ENCODE measurements at places on chromosomes 7 and 10.
A peak's percentile ranks its signal among the peaks of the same experiment; 100 is the strongest.

DNA sequence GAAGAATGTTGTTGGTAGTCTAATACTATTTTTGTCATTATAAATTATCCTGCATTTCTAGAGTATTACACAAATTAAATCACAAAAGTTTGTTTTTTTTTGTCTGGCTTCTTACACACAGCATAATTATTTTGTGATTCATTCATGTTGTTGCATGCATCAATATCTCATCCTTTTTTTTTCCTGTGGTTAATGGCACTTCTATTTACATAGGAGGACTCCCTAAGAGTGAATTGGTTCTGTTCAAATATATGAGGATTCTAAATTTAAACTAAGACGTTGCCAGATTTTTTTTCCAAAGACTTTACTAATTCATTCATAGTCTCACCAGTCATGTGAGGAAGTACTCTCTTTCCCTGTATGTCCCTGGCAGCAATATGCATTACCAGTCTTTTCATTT is 303.3 kb downstream of the GPR37 start:
- peak; percentile 45 for DNase-seq

DNA sequence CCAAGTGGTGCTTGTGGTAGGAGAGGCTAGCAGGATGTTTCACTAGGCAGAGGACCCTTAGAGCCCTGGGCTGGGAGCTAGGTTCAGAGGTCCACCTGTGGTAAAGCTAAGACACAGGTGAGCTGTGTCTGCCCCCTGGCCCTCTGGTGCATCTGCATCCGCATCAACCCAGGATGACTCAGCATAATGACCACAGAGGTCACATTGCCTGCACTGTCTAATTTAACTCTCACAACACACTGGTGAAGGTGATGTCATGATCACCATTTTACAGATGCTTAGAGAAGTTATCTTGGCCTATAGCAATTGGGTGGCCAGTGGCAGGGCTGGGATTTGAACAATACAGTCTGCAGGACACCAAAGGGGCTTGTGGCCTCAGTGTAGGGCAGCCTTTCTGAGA is 33.1 kb downstream of the HABP2 start:
- DNase-seq, result no peak

DNA sequence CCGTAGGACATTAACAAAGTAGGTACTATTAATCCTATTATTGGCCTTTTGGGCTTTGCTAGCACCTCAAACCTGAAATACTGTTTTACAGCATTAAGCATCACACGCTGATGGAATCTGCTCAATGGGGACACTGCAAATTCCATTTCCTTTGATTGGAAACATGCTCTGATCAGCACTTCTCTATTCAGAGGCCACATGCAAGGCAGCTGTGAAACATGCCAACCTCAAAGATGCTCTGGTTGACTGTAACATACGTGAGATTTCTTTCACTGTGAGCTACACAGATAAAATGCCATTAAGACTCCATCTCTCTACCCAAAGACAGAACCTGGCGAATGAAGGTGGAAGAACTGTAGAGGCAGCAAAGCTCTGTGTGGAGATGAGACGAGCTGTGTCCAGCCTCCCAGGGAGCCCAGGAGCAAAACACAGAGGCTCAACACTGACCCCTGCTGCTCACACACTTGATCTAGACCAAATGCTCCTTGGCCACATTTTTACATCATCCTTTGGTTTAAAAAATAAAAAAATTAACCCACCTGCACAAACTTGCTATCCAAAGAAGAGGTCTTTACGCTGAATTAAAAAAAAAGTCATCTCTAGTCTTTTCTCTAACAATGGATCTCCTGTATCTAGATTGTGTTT is 8.0 kb downstream of the RSU1 start:
- no peak for DNase-seq

- DNase-seq, result no peak
Observed at GRCh38 chr7:72924386-72924732, 536 bp upstream of the POM121 start.

GRCh38 chr10:130719448-130719752 is 583.2 kb downstream of the GLRX3 start:
- DNase-seq, result no peak

- DNase-seq, result no peak
Observed at GRCh38 chr7:158534598-158534997, 53.0 kb downstream of the PTPRN2 start.

DNA sequence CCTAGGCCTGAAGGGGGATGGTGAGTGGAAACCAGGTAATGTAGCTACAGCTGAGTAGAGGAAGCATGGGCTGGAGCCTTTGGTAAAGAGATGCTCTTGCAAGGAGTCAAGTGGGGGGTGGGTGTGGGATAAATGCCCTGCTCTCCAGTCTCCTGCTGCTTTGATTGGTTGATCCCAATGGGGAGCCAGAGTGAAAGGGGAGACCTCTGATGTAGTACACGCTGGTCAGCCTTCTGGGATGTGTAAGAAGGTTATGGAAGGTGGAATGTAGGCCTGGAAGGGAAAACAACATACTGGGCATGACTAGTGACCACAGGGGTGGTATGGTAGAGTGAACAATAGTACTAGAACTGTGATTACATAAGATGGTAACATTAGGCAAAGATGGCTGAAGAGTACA is 44.3 kb downstream of the TET1 start:
- DNase-seq, result no peak

DNA sequence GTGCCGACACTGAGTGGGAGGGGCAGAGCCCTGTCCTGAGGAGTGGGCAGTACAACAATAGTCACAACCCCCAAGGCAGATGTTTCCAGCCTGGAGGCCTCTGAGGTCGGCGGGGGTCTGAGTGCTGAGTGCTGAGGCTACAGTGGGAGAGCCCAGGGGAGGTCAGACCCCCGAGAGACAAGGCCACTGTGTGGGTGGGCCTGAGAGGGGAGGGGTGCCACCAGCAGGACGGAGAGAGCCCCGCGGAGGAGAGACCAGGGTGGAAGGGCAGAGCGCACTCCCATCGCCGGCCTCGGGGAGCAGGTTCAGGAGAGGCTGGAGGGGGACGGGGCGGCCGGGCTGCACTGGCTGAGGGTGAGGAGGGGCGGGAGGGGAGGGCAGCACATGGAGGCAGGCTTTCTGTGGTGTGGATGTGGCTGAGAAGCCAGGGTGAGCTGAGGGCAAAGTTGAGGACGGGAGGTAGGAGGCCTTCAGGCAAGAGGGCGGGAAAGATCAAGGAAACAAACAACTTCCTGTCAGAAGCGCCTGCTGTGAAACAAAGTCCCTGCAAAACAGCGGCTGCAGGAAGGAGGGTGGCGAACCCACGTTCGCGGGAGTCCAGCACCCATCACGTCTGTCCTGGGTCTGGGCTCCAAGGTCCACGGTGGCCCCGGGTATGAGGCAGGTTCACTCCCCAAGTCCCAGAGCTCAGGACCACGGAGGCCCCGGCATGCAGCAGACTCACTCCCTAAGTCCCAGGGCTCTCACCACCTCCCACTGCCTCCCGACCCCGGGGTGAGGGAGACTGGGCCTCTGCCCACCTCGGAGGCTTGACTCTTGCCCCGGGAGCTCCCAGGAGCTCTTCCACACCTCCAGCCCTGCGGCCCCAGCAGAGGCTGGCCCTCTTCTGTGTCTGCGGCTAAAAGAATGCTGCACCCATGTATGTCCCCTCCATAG is 76.8 kb upstream of the NKX6-2 start:
- DNase-seq, result no peak

DNA sequence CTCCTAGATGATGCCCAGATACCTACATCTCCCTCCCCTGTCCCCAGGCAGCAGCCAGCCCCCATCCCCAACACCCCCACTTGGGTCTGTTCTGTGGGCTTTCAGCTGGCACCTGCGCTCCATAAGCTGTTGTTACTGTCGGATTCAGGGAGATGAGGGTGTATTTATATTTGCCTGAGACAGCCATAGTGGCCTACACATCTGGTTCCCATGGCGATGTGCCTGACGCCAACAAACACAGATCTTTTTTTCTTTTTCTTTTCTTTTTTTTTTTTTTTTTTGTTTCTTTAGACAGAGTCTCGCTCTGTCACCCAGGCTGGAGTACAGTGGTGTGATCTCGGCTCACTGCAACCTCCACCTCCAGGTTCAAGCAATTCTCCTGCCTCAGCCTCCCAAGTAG is 73.1 kb downstream of the CLIP2 start:
- no peak for DNase-seq

GRCh38 chr10:114953047-114953446 is 15.1 kb downstream of the TRUB1 start:
- DNase-seq, result no peak

GRCh38 chr7:44318332-44318731 is 7.1 kb downstream of the CAMK2B start:
- DNase-seq, result no peak

- no peak for DNase-seq
Observed at GRCh38 chr7:43078794-43079193, 33.7 kb upstream of the HECW1 start.

DNA sequence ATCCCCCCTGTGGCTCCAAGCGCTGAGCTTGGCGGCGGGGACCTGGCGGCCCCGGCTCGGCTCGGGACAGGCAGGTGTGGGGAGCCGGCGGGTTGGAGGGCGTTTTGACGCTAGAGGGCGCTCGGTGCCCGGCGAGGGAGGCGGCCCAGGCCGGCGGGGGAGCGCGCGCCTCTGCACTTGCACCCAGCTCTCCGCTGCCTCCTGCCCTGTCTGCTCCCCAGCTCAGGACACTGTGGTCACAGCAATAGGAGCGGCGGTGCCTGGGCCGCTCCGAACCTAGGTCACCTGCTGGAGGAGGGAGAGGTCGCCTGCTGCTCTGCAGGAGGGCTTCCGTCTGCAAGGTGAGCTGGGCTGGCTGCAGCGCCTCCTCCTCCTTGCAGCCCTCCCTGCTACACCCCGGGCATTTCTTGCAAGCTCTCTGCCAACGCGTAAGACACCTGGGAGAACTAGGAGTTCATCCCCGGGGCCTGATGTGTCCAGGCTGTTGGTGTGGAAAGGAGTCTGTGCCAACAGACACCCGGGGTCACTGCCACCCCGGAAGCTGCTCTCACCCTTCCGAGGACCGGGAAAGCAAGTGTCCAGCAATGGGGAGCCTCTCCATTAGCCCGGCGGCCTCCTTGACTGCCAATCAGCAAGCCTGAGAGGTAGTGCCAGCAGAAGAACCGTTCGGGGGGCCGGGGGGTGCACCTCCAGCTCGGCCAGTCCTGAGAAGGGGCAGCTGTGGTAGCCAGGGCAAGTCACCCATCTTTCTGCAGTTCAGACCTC is 620.4 kb downstream of the GALNT17 start:
- DNase-seq, result no peak

DNA sequence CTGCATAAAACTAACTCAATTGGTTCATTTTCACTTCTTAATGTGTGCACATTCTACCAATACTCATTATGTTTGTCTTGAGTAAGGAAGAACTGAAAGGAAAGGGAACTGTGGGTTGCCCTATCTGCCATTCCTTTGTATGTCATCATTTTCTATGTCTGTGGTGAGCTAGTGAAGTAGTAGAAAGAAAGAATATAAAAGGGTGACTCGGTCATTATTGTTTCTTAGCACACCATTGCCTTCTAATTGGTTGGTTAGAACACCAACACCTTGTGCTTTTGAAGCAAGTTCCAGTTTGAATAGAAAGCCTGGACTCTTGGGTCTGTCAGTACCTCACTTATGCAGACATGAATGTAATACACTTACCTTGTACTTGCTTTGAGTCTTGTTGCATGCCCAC is 64.3 kb upstream of the MDFIC start:
- no peak for DNase-seq

DNA sequence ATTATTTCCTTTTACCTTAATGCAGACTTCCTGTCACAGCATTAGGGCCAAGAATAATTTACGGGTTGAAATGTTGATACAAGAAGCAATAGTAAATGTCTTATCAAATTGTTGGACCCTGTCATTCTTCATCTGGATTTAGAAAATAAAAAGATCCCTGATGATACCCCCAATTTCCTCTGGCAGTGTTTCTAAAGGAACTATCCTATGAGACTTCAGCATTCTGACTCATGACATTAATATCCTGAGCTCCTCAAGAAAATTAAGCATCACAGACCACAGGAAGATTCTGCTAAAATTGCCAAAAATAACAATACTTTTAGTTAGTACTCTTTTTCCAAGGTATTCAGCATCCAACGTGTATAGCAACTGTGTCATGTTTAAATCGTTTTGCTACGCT is 490.5 kb upstream of the ANKRD30A start:
- peak; percentile 70 for DNase-seq

DNA sequence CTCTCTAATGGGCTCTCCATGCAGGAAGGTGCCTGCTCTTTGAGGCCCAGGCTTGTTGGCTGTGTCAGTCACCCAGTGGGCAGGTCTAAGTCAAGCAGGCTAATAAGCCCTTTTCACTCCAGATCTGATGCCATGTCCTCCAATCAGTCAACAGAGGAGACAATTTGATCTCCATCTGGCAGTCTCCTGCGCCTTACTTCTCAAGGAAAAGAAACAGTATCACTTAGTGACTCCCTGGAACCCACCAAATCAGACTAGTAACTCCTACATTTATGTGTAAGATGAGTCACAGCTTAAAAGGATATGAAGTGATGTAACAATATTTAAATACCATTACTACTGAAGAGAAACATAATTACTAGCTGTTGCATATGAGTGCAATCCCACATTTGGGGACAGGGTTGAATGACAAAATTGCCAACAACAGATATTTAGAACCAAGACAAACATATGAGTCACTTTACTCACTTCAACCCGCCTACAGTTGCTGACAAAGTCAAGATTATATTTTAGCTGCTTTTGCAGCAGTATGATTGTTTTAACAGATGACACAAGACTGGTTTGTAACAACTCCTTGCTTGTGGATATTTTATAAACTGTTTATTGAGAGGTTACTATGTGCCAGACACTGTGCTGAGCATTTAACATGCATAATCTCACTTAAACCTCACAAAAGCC is 72.1 kb downstream of the USP6NL start:
- no peak for DNase-seq
